ENCODE measurements at places on chromosomes 5 and 9.
A peak's percentile ranks its signal among the peaks of the same experiment; 100 is the strongest.

GRCh38 chr5:89932771-89933181 lies 476.8 kb downstream of the CETN3 start:
- DNase-seq = no peak

- peak; percentile 71 for DNase-seq
Measured at GRCh38 chr9:127451858-127452656, 747 bp downstream of the LRSAM1 start.

DNA sequence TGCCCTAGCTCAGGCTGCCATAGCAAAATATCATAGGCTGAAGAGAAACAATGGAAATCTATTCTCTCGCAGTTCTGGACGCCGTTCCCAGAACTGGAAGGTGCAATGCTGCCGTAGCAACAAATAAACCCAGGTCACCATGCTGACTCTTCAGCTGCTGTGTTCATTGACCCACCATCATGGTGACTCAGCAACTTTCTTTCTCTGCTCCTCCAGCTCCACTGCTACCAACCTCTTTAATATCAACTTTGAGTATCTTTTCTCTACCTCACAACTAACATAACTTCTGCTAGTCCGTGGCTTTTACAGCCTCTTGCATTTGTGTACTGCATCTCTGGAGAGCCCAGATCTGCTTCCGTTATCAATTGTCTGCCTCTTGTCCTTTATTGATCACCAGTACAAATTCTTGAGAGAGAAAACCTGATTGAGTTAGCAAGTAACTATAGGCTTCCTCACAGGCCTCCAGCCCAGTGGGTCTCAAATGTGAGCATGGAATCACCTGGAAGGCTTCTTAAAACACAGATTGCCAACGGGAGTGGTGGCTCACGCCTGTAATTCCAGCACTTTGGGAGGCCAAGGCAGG lies 47.3 kb upstream of the SLC30A5 start:
- no peak for DNase-seq

GRCh38 chr5:77987331-77987730 lies 211.2 kb upstream of the TBCA start:
- no peak for DNase-seq

DNA sequence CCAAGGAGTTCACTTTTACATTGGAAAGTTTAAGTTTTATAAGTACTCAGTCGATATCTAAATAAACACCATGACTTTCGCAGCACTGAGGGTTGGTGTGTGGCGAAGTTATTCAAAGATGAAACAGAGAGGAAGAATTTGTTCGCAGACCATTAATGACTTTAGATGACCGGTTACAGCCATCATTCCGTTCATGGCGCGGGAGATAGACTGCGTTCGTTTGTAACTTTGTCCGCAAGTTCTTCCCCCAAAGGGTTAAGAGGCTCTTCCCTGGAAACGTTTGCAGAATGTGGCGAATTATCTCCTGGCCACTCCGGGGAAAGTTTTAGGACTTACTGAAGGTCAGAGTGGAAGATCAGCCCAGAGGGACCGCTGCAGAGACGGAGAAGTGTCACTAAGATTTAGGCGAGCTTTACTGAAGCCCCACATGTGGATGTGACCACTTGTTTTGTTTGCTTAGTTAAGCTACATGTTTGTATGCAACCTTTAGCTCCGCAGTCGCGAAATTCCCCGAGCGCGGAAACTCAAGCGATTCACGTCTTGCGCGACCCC lies 2.2 kb upstream of the FOXD1 start:
- no peak for DNase-seq

GRCh38 chr9:86804011-86804410 lies 143.3 kb downstream of the GAS1 start:
- DNase-seq = no peak

DNA sequence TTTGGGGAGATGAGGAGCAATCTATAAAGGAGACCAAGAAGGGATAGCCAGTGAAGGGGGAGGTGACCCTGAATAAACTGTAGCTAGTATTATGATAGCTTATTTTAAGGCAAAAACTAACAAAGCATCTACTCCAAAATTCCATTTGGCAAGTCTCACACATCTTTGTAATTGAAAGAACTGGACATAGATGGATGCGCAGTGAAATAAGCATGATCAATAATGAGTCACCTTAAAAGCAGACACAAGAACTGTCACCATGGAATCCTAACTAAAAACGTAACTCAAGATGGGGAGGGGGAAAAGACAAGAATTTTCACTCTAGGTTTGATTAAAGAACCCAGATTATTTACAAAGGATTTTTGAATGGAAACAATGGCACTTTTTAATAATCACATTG lies 164.5 kb downstream of the MED27 start:
- DNase-seq = no peak

DNA sequence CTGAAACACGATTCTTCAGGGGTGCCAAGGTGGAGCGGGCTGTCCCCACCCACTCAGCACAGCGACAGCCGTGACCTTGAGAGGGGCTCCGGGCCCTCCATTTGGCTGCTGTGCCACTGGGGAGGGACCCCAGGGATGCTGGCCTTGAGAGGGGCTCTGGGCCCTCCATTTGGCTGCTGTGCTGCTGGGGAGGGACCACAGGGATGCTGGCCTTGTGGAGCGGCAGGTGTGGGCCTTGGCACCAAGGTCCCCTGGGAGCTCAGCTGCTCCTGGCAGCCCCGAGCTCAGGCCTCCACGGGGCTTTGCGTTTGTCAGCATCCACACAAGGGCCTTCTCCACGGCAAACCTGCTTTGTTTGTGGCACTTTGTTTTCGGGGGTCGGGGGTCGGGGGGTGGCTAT lies 137.6 kb upstream of the LPCAT1 start:
- DNase-seq = no peak

- DNase-seq = no peak
Measured at GRCh38 chr5:21644032-21644431, 1209.1 kb downstream of the CDH12 start.

DNA sequence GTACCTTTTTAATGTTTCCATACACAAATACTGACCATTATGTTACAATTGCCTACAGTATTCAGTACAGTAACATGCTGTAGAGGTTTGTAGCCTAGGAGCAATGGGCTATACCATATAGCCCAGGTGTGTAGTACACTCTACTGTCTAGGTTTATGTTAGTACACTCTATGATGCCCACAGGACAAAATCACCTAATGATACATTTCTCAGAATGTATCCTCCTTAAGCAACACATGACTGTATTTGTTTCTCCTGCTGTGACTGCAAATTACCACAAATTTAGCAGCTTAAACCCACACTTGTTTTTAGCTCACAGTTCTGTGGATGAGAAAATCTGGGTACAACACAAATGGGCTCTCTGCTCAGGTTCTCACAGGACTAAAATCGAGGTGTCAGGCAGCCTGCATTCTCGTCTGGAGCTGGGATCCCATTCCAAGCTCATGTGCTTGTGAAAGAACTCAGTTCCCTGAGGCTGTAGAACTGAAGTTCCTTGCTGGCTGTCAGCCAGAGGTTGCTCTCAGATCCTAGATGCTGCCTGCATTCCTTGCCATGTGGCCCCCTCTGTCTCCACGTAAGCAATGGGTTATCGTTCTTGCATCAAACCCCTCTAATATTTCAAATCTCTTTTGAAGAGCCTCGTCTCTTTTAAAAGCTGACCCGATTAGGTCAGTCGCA lies 38.6 kb upstream of the PIK3R1 start:
- no peak for DNase-seq

GRCh38 chr5:142197098-142197497 lies 88.5 kb downstream of the NDFIP1 start:
- no peak for DNase-seq

DNA sequence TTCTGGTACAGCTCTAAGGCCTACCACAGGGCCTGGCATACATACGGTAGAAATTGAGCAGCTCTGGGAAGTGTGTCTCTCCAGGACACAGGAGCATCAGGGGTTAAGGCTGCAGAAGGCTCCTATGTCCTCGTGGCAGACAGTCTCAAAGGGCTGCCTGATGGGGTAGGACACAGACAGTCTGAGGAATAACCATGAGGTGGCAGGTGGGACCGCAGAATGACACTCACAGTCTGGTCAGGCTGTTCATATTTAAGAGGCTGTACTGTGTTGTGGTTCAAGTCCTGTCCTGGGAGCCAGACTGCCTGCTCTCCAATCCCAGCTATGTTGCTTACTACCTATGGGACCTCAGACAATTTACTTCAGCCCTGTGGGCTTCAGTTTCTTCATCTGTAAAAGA lies 217.1 kb downstream of the TRIM32 start:
- DNase-seq = peak; percentile 40

GRCh38 chr5:135596157-135596763 lies 17.5 kb upstream of the CXCL14 start:
- no peak for DNase-seq

Data from Karpas-422 (cell line).